ENCODE measurements at places on chromosomes 4 and X. TPM values are rescaled to one million over a fixed set of nuclear protein-coding genes. Genes with fewer than 3 reads are reported as not detected.
A peak's percentile ranks its signal among the peaks of the same experiment; 100 is the strongest.

GRCh38 chrX:38233891-38234667 lies 13.4 kb upstream of the SRPX start:
- no peaks in the 10 kb centered on the region for H3K27me3 ChIP-seq
- no peaks in the 10 kb centered on the region for H3K4me1 ChIP-seq
- no peak for DNase-seq
- H3K27ac ChIP-seq = no peak overlapping the region
- no peak overlapping the region for H3K4me3 ChIP-seq
- H3K36me3 ChIP-seq = no peaks in the 10 kb centered on the region

GRCh38 chrX:48021026-48021900 lies 14.5 kb downstream of the SPACA5 start:
- no peaks in the 10 kb centered on the region for H3K4me1 ChIP-seq
- no peaks in the 10 kb centered on the region for H3K27me3 ChIP-seq
- peak overlapping the region; percentile 50 for H3K27ac ChIP-seq

- no peaks in the 10 kb centered on the region for H3K36me3 ChIP-seq
- H3K4me3 ChIP-seq = no peak overlapping the region
- no peak for DNase-seq
- H3K4me1 ChIP-seq = peaks cover 30% of the 10 kb centered on the region
These were observed 69.2 kb downstream of the UCHL1 start for GRCh38 chr4:41325901-41326300.

RIPPLY1 gene
- total RNA-seq = not detected

GLRA2 gene
- total RNA-seq = not detected
